ENCODE measurements at places on chromosomes 7 and 10.

GRCh38 chr10:75772153-75772887, 340.9 kb downstream of the LRMDA start:
- DNase-seq, result no peak

GRCh38 chr7:42739638-42740037, 172.2 kb downstream of the C7orf25 start:
- no peak for DNase-seq

DNA sequence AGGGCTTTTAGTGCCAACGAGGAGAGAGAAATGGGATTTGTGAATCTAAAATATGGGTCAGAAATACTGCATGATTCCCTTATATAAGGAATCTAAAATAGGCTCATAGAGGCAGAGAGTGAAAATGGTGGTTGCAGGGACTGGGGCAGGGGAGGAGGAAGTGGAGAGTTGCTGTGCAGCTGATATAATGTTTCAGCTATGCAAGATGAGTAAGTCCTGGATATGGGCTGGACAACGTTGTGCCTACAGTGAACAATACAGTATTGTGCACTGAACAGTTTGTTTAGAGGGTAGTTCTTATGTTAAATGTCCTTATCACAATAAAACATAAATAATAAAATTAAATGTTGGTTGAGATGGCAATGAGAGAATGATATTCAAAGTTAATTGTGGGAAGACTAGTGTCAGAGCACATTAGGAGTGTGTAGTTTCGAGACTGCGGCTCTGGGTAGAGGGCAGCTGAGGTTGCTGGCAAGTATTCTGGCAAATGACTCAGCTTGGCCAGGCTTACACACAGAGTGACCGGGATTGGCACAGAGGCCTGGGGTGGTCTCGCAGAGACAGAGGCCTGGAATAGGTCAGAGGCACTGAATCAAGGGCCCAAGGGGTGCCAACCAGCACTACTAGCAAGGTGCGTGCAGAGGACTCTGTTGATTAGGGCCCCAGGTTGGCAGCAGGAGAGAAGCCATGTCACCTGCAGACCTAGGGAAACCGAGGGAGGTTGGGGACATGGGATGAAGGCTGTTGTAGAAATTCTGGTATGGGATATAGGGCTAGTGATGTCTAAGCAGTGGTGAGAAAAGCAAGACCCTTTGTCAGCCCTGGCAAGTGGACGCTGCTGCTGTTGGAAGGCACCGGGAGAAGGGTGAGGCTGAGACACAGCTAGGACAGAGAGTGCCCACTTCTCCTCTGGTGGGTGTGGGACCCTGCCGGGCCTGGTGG, 2.8 kb upstream of the DEPP1 start:
- no peak for DNase-seq

DNA sequence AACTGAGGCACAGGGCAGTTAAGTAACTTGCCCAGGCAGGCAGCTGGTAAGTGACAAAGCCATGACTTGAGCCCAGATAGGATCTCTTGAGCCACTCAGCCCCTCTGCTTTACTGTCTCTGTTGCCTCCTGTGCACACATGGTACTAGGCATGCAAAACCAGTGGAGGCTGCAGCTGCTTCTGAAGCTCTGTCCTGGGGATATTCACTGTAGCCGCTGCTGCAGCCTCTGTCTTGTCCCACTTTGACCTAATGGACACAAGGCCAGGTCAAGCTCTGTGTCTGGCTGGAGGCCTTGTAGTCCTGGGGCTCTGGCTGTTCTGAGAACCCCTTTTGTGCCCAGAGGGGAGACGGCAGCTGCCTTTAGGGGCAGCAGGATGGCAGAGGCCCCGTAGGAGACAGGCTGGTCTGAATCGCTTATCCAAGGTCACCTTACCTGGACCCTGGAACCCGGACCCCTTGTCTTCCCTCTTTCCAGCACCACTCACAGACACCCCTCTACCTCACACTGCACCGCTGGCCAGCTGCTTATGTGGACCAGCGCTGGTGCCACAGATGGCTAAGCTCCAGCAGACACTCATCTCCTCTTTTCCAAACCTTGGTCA, 57.6 kb downstream of the TSPAN15 start:
- no peak for DNase-seq

DNA sequence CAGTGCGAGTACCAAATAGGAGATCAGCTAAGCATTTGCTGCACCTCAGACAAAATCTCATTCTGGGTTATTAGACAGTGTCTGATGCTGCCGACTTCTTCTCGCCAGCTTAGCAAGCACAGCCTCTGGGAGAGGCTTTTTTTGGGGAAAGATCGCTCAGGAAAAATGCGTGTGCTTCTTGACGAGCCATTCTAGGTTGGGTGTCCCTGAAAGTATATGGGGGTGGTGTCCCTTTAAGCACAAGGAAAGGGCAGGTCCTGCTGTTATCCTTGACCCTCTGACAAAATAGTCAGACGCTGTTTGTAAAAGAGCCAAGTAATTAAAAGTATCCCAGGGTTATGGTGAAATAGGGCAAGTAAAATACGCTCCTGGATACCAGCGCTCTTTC, 540.1 kb upstream of the FZD8 start:
- DNase-seq, result no peak

DNA sequence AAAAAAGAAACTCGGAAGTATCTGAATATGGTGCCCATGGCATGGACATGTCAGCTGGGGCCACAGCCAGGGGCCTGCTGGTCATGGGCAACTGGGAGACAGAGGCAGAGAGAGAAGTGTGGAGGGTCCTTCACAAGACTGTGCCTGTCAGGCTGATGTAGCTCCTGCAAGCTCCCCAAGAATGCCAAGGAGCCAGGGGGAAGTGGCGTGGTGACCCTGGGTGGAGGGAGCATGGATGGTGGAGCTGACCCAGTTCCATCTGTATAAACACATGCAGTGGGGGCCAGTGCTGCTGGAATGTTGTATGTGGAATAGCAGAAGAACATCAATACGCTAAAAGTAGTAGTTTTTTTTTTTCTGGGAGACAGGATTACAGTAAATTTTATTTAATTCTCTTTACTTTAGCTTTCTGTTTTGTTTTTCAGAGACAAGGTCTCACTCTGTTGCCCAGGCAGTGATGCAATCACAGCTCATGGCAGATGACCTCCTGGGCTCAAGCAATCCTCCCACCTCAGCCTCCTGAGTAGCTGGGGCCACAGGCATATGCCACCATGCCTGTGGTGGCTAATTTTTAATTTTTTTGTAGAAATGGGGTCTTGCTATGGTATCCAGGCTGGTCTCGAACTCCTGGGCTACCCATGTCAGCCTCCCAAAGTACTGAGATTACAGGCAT, 10.5 kb upstream of the ZMIZ2 start:
- no peak for DNase-seq

DNA sequence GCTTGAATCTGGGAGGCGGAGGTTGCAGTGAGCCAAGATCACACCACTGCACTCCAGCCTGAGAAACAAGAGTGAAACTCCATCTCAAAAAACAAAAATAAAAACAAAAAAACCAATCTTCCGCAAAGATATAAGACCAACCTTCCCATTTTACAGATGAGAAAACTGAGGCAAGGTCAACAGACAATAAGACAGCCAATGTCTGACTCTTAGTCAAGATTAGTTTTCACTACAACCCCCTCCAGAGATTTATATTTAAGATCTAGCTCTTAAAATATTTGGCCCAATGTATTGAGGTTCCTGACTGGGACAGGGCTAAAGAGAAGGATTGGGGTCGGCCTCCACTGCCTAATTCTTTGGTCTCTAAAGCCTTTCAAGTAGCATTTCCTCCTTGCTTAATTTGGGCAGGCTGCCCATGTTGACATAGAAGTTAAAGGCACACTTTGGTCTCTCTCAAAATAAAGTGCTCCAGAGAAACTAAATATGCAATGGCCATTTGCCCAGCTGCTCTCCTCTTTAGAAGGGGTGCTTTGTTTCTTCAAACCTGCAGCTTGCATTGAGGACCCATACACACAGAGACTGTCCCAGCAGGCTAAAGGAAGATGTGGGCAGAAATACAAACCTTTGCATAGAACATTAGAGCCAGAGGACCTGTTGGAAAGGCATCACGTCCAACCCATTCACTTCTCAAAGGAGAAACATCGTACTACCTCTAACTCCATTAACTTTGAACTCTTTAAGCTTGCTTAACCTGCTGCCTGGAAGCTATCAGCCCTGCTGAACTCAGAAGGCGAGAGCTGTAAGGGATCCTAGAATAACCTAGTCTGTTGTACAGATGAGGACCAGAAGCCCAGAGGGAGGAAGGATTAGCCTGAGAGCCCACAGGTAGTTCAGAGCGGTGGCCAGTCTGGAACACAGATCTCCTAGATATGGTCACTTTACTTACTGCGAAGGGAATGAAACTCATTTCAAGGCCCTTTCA, 3.9 kb downstream of the TECTB start:
- DNase-seq, result no peak

DNA sequence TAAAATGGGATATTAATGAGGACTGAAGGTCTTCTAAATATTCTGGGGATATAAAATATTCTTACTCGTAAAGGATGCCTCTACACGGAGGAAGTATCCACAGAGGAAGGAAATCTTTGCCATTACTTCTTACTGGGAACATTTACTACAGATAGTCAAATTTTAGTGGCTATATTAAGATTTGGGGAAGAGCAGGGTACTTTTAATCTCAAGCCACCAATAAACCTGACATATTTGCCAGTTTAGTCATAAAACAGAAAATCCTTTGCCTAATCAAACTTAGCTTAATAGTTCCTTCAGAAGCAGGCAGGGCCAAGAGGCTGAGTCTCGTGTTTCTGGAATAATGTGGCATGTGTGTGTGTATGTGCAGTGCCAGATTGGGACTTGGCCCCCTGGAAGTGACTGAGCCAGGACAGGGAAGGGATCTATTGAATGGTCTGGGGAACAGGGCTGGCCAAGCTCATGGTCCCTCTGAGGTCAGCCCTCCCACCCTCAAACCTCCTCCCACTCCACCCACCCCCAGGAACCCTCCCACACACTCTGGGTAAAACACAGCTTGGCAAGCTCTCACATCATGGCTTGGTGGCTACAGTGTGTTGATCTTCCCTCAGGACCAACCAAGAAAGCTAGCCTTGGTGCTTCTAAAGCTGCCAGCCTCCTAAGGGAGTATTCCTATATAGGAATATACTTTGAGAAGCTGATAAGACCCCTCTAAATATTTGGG, 1.6 kb upstream of the PIK3CG start:
- DNase-seq, result no peak

- no peak for DNase-seq
These were observed 42.6 kb upstream of the SLC35G1 start for GRCh38 chr10:93851169-93851568.

- no peak for DNase-seq
These were observed 4.3 kb upstream of the GPNMB start for GRCh38 chr7:23242321-23242720.

- DNase-seq, result no peak
These were observed 206.7 kb downstream of the HDAC9 start for GRCh38 chr7:18702071-18702829.

GRCh38 chr7:42096681-42097561, 140.1 kb downstream of the GLI3 start:
- DNase-seq, result no peak

DNA sequence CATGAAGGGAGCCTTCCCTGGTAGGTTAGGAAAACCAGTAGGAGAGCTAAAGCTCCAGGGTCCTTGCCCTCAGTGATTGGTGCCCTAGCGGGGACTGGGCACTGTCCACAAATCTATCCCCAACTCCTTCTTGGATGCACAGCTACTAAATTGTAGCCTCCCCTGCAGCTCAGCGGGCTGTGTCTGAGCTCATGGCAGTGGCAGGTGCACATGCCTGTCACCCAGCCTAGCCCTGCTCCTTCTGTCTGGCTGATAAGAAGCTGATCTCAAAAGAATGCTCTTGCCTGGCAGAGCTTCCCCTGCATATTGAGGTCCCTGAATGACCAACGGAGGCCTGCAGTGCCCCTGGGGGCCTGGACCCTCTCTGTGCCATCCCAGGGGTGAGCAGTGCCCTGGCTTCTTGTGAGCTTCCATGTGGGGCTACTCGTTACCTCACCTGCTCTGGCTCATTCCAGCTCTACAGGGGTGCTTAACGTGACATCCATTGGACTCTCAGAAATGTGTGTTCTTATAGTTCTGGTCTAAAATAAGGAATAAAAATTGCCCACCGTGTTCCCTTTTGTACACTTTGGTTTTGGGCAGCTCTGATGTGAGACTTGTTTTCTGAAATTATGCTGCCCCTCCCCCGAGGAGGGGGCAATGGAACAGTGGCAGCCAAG, 59.8 kb upstream of the ANTXRL start:
- no peak for DNase-seq

- no peak for DNase-seq
These were observed at the start of gene SMARCD3 for GRCh38 chr7:151248346-151249033. TSS of gene SMARCD3 (minus strand) at chr7:151248694. CDS start at chr7:151248562, 132 bp downstream.

GRCh38 chr7:82665966-82666507, 222.5 kb upstream of the CACNA2D1 start:
- DNase-seq, result no peak

GRCh38 chr7:25553580-25554291, 325.4 kb upstream of the NPVF start:
- no peak for DNase-seq

DNA sequence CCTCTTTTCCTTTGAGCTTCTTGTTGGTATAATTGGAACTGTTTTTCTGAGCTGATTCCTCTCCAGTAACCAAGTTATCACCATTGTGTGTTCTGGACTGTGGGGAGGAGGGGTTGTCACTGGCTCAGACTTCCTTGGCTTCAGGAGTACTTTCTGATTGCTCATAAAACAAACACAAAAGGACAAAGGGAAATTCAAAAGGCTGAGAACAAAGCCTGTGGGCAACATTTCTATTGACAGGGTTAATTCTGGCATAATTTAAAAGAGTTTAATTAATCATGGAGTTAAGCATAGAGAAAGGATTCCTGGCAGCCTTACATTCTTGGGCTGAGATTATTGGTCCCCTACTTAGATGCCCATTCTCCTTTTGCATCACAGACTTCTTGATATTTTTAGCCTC, 222.9 kb upstream of the KMT2E start:
- no peak for DNase-seq

GRCh38 chr10:118116715-118117449, 70.1 kb upstream of the RAB11FIP2 start:
- DNase-seq, result no peak

- DNase-seq, result no peak
These were observed 10.2 kb downstream of the STK32C start for GRCh38 chr10:132297526-132297925.

- DNase-seq, result no peak
These were observed 13.8 kb downstream of the BAIAP2L1 start for GRCh38 chr7:98387131-98387530.

- no peak for DNase-seq
These were observed 78.0 kb upstream of the ADRB1 start for GRCh38 chr10:113965683-113966082.

GRCh38 chr7:50664461-50664922, 99.3 kb upstream of the DDC start:
- peak; percentile 18 for DNase-seq

DNA sequence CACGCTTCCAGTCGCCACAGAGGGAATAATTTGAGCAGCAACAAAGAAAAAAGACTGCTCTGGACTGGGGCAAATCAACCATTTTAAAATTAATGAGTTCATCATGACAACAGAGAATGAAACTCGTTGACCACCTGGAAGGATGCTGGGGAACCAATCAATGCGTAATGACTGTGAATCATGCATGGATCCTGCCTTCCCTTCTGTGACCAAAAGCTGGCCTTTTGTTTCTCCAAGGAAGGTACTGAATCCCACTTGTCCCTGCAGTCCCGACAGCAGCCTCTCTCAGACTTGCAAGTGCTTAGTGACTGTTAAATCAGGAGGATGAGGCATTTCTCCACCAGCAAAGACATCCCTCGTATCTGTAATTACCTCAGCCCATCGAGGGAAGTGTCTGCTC, 68.0 kb upstream of the TNS3 start:
- DNase-seq, result no peak

- no peak for DNase-seq
These were observed 246.4 kb downstream of the GATA3 start for GRCh38 chr10:8300925-8301324.

- DNase-seq, result no peak
These were observed 11.1 kb downstream of the STK17A start for GRCh38 chr7:43594020-43594419.
